ENCODE measurements at places on chromosomes 2 and 18.

- DNase-seq: peak; percentile 84
These were observed at the start of gene ADRA2B for GRCh38 chr2:96116424-96116878. Gene ADRA2B, minus strand, starts transcription at chr2:96116571. Its CDS starts 422 bp downstream, at chr2:96116149.

DNA sequence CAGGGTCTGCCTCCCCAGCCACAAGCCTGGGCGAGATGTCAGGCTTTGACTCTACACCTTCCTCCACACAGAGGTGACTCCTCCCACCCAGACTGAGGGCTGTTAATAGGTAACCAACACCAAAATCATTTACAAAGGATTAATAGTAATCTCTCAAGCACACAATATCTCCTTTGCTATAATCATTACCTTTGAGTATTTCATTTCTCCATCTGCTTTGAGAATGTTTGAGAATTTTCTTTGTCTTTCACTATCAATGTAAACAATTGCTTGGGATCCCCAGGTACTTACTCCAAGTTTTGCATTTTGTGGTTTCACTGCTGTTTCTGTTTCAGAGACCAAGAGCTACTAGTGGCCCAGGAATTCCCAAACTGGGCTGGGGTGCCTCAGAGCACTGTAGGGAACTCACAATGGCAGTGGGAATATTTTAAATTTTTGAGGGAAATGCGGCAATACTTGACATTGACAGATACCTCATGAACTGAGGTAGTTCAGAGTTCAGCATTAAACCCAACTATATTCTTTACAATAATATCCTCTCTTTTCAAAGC lies 166.4 kb upstream of the MGAT5 start:
- no peak for DNase-seq

DNA sequence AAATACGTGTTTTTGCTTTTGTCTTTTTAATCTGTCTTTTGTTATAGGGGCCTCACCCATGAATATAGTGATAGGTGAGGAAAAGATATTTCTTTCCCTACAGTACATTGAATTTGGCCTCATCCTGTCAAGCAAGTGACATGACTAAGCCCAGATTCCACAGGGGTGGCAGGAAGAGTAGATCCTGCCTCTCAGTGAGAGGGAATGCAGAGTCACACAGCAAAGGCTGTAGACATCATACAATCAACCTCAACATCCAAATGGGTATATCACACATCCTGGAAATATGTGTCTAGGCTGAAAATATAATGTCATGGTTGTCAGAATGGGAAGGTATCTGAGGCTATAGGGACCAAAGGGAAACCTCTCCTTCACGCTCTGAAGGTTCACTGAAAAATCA lies 269.6 kb downstream of the CDH20 start:
- no peak for DNase-seq

- no peak for DNase-seq
These were observed 2.5 kb upstream of the RAB27B start for GRCh38 chr18:54825601-54826344.

- no peak for DNase-seq
These were observed 565.3 kb upstream of the ZNF804A start for GRCh38 chr2:184032983-184033382.

DNA sequence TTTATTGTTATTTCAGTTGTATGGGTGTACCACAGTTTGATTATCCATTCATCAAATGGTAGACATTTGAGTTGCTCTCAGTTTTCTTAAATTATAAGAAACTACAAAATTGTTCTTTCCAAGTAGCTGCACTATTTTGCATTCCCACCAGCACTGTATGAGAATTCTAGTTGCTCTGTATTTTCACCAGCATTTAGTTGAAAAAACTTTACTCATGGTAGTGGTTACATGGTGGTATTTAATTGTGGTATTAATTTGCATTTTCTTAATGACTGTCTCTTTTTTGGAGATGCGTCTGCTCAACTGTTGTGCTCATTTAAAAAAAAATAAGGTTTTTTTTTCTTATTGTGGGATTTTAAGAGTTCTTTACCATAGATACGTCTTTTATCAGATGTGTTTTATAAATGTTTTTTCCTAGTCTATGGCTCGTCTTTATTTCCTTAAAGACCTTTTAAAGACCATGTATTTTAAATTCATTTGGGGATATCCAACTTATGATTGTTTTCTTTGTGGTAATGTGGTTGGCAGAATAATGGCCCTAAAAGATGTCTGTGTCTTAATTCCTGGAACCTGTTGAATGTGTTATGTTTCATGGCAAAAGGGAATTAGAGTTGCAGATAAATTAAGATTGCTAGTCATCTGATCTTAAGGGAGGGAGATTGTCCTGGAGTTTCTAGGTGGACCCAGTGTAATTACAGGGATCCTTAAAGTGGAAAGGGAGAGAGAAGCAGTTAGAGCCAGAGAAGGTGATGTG lies 37.4 kb downstream of the UBE2F start:
- DNase-seq: no peak

DNA sequence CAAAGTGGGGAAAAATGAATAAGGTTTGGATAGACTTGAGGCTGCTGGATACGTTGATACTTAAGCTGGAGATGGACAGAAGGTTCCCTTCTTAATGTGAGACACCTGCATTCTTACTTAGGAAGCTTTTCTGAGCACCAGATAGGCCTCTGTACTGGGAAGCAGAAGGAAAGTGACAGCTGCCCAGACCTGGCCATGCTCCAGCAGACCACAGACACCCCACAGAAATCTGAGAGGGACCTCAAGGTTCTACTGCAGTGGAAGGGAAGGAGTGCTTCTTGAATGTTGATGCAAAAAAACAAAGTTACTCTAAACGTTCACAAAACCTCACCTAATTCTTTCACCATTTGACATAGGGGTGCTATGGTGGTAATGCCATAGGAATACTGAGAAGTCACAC lies 642.1 kb upstream of the ID2 start:
- DNase-seq: no peak

- DNase-seq: no peak
These were observed 104.4 kb upstream of the SMAD2 start for GRCh38 chr18:48034651-48035555.

DNA sequence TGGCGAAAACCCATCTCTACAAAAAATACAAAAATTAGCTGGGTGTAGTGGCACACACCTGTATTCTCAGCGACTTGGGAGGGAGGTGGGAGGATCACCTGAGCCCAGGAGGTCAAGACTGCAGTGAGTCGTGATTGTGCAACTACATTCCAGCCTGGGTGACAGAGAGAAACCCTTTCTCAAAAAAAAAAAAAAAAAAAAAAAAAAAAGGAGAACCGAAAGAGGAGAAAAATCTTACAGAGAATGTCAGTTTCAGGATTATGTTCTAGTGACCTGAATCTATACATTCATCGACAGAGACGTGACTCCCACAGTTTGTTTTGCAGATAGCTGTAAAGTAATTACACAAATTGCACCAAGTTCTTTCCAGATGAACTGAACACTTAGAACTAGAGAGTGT lies 187.8 kb downstream of the FTCDNL1 start:
- DNase-seq: no peak
